ENCODE measurements at places on chromosomes 16 and 17.
A peak's percentile ranks its signal among the peaks of the same experiment; 100 is the strongest.

GRCh38 chr17:76397687-76398522 lies 13.5 kb downstream of the SPHK1 start:
- peak; percentile 64 for DNase-seq

GRCh38 chr16:48126801-48127644 lies 28.8 kb downstream of the ABCC12 start:
- DNase-seq: no peak

- no peak for DNase-seq
Observed at GRCh38 chr16:50499254-50499653, 48.9 kb upstream of the NKD1 start.

- no peak for DNase-seq
Observed at GRCh38 chr16:89506791-89507191, 1.4 kb upstream of the SPG7 start.

DNA sequence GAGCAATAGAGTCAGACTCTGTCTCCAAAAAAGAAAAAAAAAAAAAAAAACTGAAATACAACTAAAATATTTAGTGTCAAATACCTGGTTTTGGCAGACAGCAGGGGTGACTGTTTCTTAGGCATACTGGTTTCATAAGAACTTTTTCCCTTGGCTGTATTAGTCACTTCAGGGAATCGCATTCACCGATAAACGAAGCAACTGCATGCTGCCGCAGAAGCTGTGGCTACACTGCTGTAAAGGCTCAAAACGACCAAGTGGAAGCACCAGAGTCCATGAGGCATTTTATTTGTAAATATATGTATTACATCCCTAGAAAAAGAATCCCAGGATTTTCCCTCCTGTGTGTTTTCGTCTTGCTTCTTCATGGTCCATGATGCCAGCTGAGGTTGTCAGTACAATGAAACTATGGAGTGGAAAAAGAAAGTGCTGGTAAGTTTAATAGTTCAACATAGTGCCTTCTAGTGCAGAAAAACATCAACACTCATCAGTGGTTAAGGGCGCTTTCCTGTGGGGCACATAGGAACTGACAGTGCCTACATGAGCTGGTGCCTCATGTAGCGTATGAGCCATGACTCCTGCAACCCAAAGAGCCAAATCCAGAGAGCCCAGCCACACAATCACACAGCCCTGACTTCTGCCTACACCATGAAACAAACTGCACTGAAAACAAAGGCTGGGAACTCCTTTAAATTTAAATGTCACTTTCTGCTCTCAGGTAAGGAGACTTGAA lies 7.3 kb downstream of the RPS15A start:
- no peak for DNase-seq

DNA sequence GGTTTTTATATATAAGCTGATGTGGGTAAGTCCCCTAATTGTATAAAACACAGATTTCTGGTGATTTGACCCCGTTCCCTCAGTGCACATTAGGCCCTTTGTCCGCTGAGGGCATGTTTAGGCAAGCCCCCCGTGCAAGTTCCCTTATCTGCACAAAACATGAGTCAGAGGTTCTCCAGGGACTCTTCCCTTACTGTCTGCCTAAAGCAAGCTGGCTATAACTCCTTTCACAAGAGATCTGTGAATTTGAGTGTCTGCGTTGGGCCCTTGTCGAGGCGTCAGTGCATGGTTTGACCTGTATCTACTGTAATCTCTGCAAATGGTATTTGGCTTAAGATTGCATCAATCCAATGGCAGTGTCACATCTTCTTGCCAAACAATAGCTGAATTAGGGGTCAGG lies 712.8 kb downstream of the CDH8 start:
- no peak for DNase-seq

DNA sequence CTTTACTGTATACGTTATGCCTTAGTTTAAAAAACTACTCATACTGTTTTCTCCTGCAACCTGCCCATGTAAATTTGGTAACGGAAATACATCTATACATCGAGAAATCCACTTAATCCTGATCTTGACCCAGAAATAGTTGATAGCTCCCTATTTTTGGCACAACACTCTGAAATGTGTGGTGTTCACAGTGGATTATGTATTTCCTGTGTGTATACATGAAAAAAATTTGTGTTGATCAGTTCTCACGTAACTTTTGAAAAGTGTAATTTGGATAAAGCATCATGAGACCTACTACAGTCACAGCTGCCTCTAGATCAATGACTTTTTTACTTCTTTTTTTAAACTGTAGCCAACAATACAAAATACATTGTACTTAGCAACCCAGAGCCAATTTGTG lies 90.7 kb downstream of the VMP1 start:
- no peak for DNase-seq

GRCh38 chr17:79802039-79802735 lies 5.3 kb upstream of the CBX8 start:
- no peak for DNase-seq

DNA sequence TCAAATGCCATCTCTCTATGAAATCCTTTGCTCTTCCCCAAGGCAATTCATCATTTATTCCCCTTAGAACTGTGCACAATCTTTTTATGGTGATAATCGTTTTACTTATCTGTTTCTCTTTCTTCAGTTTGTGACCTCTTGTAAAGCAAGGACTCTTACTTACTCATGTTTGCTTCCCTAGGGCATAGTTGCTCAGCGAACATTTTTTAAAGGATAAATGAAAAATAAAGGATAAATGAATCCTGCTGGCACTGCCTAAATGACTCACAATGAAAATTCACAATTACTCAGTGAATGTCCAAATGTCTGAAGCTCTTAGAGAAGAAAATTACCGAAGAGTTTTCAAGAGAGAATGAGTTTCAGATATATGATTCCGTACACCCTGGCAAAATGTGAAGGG lies 671.7 kb downstream of the CDH11 start:
- no peak for DNase-seq

GRCh38 chr17:10843811-10844210 lies 5.9 kb upstream of the PIRT start:
- DNase-seq: peak; percentile 20

DNA sequence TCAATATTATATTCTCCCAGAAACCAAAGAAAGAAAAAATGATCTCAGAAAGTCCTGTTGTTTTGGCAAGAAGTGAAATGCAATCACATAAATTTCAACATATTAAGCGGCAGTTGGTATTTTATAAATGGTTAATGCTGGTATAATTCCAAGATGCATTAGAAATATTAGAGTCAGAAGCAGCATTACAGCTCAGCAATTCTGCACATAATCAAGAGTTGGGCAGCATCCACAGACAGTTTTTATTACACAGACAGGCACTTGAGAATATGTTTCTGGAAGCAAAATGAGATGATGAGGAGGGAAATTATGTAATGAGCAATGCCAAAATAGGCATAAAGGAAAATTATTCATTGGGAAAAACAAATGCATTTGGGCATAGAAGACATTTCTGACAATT lies 148.1 kb downstream of the KCNJ2 start:
- DNase-seq: no peak

DNA sequence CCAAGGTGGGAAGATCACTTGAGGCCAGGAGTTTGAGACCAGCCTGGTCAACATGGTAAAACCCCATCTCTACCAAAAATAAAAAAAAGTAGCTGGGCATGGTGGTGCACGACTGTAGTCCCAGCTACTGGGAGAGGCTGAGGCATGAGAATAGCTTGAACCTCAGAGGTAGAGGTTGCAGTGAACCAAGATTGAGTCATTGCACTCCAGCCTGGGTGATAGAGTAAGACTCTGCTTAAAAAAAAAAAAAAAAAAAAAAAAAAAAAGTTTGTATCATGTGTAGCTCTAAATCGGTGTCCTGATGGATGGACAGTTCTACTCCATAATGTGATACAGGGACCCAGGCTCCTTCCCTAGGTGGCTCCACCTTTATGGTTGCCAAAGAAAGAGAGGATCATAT lies 497.1 kb upstream of the RBFOX1 start:
- no peak for DNase-seq

- no peak for DNase-seq
Observed at GRCh38 chr16:31536804-31537361, 9.2 kb downstream of the AHSP start.

- no peak for DNase-seq
Observed at GRCh38 chr16:25941800-25942499, 250.2 kb downstream of the HS3ST4 start.

DNA sequence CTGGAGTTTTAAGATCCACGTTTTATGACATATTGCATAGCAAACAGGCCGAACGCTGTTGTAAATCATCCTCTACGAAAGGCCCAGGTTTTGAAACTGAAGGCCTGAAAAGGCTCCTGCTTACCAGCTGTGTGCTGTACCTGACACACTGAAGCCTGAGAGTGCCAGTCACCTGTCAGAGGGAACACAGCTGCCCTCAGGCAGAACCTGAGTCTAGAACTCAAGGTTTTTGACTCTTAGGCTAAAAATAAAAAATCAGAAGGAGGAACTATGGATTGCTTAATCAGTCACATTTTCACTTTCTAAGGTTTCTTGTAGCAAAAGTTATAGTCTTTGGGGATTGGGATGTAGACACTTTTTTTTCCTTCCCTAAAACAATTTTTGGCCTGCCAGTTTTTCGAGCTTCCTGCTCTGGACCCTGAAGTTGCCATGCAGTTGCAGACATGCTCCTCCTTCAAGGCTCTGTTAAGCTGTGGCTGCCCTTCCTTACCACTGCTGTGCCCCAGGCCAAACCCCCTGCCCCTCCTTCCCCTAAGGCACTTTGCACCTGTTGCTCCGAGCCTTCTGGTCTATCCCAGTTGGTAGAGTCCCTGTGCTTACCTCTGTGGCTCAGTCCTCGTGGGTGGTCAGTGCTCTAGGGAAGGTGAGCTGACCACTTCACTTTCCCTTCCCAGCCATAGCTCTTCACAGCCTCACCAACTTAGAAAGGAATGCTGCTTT lies 56.6 kb downstream of the TENT4B start:
- no peak for DNase-seq

GRCh38 chr16:67558859-67559258 lies 3.5 kb upstream of the CTCF start:
- no peak for DNase-seq

GRCh38 chr17:82375359-82376041 lies 3.9 kb downstream of the UTS2R start:
- DNase-seq: no peak

DNA sequence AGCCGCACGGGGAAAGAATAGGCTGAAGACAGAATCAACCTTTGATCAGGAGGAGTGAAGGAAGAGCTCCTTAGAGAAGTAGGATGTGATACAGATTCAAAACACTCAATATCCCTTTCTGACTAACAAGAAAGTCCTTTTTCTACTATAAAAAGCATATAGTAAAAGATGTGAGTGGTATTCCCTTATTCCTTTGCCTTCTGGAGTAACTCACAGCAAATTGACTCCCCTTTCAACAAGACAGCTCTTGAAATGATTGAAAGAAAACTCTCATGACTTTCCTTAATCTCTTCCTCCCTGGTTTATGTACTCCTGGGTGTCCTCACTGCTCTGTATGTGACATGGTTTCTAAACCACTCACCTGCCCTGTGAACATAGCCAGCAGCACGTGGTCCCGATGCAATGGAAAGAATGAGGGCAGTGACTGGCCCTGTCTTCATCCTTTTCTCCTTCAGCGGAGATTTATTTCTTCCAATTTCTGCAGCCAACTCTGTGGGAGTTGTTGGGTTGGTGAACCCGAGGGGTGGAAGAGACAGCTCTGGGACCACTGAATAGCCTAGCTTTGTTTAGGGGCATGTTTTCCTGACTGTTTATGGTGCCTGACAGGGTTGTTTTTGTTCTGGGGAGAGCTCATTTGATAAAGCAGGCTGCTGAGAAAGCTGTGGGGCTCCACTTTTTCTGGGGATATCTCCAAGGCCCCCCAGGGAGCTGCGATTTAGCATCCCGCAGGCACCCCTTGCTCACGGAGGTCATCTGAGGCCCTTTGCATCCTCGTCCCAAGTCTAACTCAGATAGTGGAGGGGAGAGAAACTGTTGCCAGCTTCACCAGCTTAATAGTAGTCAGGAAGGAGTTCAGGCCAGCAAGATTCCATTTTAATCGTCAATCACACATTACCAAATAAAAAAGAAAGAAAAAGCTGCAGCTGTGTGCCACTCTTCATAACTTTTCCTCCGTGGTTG lies 46.7 kb downstream of the MAP2K6 start:
- DNase-seq: no peak

GRCh38 chr17:81118308-81119221 lies 46.7 kb upstream of the PVALEF start:
- DNase-seq: no peak

DNA sequence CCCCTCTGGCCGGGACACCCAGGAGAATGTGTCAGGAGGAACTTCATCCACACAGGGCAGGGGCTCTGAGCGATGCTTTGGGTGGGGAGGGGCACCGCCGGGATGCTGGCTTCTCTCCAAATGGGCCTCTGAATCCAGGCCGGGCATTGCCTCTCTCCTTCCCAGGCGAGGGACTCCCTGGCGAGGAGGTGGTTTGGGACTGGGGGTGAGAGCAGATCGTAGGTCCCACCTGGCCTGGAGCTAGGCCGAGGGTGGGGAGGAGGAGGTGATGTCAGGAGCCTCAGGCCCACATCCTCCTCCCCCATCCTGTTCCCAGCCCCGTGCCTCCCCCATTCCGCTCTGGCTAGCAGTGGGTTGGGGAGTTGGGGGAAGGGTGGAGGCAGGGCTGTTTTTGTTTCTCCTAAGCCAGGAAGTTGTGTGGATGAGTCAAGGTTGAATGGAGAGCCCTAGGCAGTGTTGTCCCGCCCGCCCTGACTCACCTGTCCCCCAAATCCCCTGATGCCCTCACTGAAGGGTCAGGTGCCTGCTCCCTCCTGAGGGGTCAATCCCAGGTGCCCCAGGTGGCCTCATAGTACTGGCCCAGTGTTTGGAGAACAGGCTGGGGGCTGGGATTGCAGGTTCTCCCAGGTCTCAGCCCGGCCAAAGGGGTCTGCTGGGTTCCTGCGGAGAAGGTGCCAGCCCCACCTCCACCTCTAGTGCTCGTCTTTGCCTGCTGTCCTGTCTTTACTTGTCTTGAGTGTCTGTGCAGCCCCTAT lies 2.8 kb downstream of the GRB7 start:
- peak; percentile 32 for DNase-seq

- DNase-seq: no peak
Observed at GRCh38 chr16:85166699-85167588, 54.7 kb upstream of the CIBAR2 start.

GRCh38 chr16:56269811-56270684 lies 78.8 kb downstream of the GNAO1 start:
- DNase-seq: no peak

Data from NCI-H526 (cell line).